K562 (cell line): ENCODE measurements at places on chromosomes 13 and 19.

- H3K27me3 ChIP-seq, result no peaks in the 10 kb centered on the region
- H3K27ac ChIP-seq, result no peak overlapping the region
- DNase-seq, result no peak
- no peaks in the 10 kb centered on the region for H3K36me3 ChIP-seq
- no peaks in the 10 kb centered on the region for H3K4me1 ChIP-seq
Observed at GRCh38 chr13:74017301-74018061, 116.7 kb downstream of the KLF12 start.

- H3K4me1 ChIP-seq, result no peaks in the 10 kb centered on the region
- H3K4me3 ChIP-seq, result no peak overlapping the region
- H3K36me3 ChIP-seq, result no peaks in the 10 kb centered on the region
Observed at GRCh38 chr19:28235606-28236125, 977.3 kb downstream of the UQCRFS1 start.

DNA sequence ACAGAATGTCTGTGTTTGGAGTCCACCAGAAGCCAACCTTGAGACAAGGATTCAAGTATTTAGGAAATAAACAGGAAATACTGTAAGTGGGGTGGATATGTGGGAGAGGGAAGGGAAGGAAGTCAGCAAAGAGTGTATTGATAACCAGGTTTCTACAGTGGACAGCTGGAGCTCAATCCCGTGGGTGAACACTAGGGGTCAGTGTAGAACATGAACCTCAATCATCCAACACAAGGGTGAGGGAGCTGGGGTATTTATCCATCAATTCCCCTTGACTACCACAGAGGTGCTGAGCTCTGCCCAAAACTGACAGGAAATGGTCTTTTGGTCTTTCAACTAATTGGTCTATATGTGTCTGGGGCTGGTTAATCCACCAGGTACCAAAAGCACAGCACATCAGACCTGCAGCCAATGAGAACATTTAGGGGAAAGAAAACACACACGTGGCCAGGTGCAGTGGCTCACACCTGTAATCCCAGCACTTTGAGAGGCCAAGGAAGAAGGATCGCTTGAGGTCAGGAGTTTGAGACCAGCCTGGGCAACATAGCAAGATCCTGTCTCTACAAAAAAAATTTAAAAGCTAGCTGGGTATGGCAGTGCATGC, 5.6 kb upstream of the SYDE1 start:
- H3K27ac ChIP-seq, result no peak overlapping the region
- H3K27me3 ChIP-seq, result no peaks in the 10 kb centered on the region; the same call in 2 of the 3 replicates
- DNase-seq, result peak; percentile 53

GRCh38 chr13:42707586-42707985, 73.8 kb upstream of the FAM216B start:
- no peak for DNase-seq
- H3K27ac ChIP-seq, result no peak overlapping the region
- H3K36me3 ChIP-seq, result no peaks in the 10 kb centered on the region
- H3K27me3 ChIP-seq, result no peaks in the 10 kb centered on the region

GRCh38 chr13:90201202-90201601, 1146.3 kb upstream of the MIR17HG start:
- H3K27ac ChIP-seq, result no peak overlapping the region
- no peaks in the 10 kb centered on the region for H3K27me3 ChIP-seq
- no peaks in the 10 kb centered on the region for H3K36me3 ChIP-seq
- H3K4me1 ChIP-seq, result no peaks in the 10 kb centered on the region
- H3K4me3 ChIP-seq, result no peak overlapping the region

GRCh38 chr13:112077729-112078128, 10.8 kb downstream of the SOX1 start:
- H3K4me1 ChIP-seq, result no peaks in the 10 kb centered on the region
- no peak overlapping the region for H3K4me3 ChIP-seq
- no peaks in the 10 kb centered on the region for H3K36me3 ChIP-seq
- no peak for DNase-seq

- no peaks in the 10 kb centered on the region; the same call in 1 of the 2 replicates for H3K4me1 ChIP-seq
- peaks cover 5% of the 10 kb centered on the region; the same call in 2 of the 3 replicates for H3K27me3 ChIP-seq
- no peak for DNase-seq
- no peaks in the 10 kb centered on the region for H3K36me3 ChIP-seq
Observed at GRCh38 chr13:112928972-112929782, 39.8 kb upstream of the MCF2L start.

GRCh38 chr19:13209484-13210338, 59.5 kb downstream of the IER2 start:
- H3K27ac ChIP-seq, result no peak overlapping the region
- no peaks in the 10 kb centered on the region for H3K27me3 ChIP-seq
- H3K36me3 ChIP-seq, result no peaks in the 10 kb centered on the region
- no peak overlapping the region for H3K4me3 ChIP-seq

DNA sequence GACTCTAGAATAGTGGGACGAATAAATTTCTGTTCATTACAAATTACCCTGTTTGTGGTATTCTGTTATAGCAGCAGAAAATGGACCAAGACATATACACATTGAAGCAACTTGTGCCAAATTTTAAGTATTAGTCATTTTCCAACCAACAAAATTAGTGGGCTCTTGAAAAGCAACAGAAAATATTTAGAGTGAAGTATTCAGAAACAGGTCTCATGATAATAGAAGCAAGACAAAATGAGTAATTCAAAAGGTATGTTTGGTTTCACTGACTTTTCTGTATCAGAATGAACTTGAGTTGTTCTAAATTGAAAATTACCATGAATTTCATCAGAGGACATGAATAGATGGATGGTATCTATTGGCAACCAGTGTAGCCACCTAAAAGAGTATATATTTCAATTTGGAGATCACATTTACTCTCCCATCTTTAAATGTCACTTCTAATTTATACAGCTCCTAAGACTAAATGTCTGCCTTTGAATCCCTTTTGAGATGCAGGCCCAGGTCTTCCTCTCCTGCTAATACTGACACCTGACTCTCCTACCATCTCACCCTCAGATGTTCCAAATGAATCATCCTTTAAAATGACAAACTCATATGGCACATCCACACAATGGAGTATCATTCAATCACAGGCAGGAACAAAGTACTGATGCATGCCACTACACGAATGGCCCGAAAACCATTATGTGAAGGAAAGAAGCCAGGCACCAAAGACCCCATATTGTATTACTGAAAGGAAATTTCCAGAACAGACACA, 40.7 kb upstream of the DOCK9 start:
- H3K4me1 ChIP-seq, result peaks cover 6% of the 10 kb centered on the region; the same call in 2 of the 3 replicates
- H3K27me3 ChIP-seq, result no peaks in the 10 kb centered on the region
- H3K27ac ChIP-seq, result no peak overlapping the region
- no peak for DNase-seq

DNA sequence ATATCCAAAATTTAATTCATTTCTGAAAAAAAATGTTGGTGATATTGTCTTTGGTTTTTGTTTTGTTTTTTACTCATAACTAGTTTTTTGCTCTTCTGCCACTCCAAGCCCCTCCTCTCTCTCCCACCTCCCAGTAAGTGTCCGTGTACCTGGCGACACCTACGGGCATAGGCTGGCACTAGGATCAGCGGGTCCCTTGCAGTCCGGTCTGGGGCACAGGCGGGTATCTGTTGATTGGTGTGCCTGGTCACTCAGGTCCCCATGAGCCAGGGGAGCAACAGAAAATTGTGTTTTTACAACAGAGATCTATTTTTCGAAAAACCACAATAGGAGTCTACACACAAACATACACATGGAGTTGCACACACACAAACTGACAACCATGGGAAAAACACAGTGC, 104.8 kb downstream of the ZIC5 start:
- H3K36me3 ChIP-seq, result no peaks in the 10 kb centered on the region
- peaks cover 13% of the 10 kb centered on the region; the same call in 2 of the 3 replicates for H3K27me3 ChIP-seq
- H3K4me3 ChIP-seq, result no peak overlapping the region
- no peaks in the 10 kb centered on the region for H3K4me1 ChIP-seq

GRCh38 chr19:33194532-33194885, 379 bp downstream of the LRP3 start:
- H3K36me3 ChIP-seq, result no peaks in the 10 kb centered on the region
- H3K27me3 ChIP-seq, result no peaks in the 10 kb centered on the region; the same call in 1 of the 3 replicates
- no peak overlapping the region for H3K27ac ChIP-seq
- no peak for DNase-seq
- no peak overlapping the region for H3K4me3 ChIP-seq

DNA sequence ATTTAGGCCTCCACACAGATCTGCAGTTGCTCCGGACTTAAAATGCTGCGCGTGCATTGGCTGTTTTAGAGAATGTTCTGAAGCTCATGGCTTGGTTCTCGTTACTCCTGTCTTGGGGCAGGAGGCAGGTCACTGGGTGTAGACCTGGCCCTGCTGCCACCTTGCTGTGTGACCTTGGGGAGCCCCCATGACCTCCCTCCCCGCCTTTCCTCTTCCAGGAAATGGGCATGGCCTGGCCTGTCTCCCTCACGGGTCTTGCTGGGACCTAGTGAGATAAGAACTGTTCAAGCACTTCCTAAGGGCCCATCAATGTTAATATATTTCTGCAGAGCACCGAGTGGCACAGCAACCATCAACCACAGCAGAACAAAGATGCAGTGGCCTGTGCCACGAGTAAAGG, 49.4 kb downstream of the KLF2 start:
- peaks cover 32% of the 10 kb centered on the region for H3K4me1 ChIP-seq
- H3K4me3 ChIP-seq, result no peak overlapping the region
- no peak overlapping the region for H3K27ac ChIP-seq
- DNase-seq, result no peak

GRCh38 chr13:98450539-98451111, 126.3 kb downstream of the STK24 start:
- no peaks in the 10 kb centered on the region for H3K27me3 ChIP-seq
- no peak for DNase-seq
- H3K4me3 ChIP-seq, result no peak overlapping the region
- H3K27ac ChIP-seq, result no peak overlapping the region
- H3K4me1 ChIP-seq, result no peaks in the 10 kb centered on the region

GRCh38 chr13:51148223-51148951, 37.3 kb upstream of the C13orf42 start:
- no peak overlapping the region for H3K27ac ChIP-seq
- H3K36me3 ChIP-seq, result no peaks in the 10 kb centered on the region
- peaks cover 18% of the 10 kb centered on the region for H3K27me3 ChIP-seq
- H3K4me3 ChIP-seq, result no peak overlapping the region

DNA sequence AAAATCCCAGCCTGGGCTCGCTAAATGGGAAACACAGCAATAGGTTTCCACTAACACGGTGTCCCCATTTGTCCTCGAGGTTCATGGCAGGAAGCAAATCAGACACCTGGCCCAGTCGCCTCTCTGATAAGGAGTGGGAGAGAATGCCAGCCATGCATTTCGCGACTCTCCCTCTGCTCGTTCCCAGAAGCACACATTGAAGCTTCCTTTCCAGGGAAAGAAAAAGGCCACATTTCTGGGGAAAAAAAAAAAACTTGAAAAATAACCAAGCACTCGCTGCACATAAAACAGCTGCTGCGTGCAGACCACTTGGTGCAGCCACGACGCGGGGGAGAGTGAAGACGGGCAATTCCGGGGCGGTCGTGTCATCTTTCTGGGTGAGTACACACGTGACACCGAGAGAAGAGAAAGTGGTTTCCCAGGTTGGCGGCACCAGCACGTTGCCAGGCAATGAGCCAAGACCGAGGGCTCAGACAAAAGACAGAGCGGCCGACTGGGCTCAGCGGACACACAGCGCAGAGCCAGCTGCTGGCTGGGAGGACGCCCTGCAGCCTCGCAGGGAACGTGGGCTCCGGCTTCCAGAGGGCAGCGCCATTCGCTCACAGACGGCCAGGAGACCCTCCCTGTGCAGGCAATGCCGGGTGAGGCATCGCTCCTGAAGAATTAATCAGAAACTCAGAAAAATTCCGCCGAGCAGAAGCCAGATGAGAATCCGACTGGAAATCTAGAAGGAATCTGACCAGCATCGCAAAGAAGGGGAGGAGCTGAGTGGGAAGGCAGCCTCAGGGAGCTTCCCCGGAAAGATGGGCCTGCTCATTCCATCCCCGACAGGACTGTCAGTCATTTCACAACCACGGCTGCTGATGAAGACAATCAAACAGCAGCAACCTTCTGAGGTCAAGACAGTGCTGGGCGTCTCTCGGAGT, 83.2 kb upstream of the IRS2 start:
- peak; percentile 10 for DNase-seq
- H3K4me3 ChIP-seq, result 0 out of 2 replicates have a peak overlapping the region, but pooled peaks have one; percentile 9
- H3K4me1 ChIP-seq, result peaks cover 7% of the 10 kb centered on the region
- no peak overlapping the region for H3K27ac ChIP-seq
- no peaks in the 10 kb centered on the region for H3K36me3 ChIP-seq

GRCh38 chr13:79128158-79128557, 277.9 kb downstream of the RBM26 start:
- H3K36me3 ChIP-seq, result no peaks in the 10 kb centered on the region
- no peaks in the 10 kb centered on the region for H3K27me3 ChIP-seq
- H3K4me3 ChIP-seq, result no peak overlapping the region
- no peaks in the 10 kb centered on the region for H3K4me1 ChIP-seq

DNA sequence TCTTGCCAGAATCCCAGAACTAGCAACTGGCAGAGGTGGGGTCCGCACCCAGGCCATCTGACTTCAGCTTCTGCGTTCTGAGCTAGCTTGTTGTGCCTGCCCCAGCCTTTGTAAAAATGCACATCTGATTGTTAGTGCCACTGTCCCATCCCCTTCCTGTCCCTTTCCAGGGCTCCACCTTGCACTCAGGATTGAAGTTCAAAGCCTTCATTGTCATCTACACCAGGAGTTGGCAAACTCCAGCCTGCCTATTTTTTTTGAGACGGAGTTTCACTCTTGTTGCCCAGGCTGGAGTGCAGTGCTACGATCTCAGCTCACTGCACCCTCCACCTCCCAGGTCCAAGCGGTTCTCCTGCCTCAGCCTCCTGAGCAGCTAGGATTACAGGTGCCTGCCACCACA, 2.9 kb downstream of the THOP1 start:
- no peak for DNase-seq
- no peak overlapping the region for H3K4me3 ChIP-seq
- peaks cover 8% of the 10 kb centered on the region; the same call in 2 of the 3 replicates for H3K4me1 ChIP-seq
- peaks cover 56% of the 10 kb centered on the region; the same call in 2 of the 3 replicates for H3K36me3 ChIP-seq
- H3K27me3 ChIP-seq, result no peaks in the 10 kb centered on the region

DNA sequence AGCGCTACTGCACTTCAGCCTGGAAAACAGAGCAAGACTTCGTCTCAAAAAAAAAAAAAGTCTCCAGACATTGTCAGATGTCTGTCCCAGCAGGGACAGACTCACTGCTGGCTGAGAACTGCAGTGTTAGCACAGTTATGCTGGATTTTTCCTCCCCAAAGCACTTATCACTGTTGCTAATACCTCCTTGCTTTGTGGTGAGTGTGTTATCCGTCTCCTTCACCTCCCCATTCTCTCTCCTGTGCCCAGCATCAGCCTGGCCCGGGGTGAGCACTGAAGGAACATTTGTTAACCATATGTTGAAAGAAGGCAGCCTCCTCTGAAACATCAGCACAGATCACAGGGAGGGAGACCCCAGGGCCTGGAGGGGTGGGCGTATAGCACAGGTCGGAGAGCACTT, 11.3 kb downstream of the MYO9B start:
- peaks cover 22% of the 10 kb centered on the region for H3K4me1 ChIP-seq
- peaks cover 30% of the 10 kb centered on the region; the same call in 1 of the 3 replicates for H3K36me3 ChIP-seq
- no peaks in the 10 kb centered on the region for H3K27me3 ChIP-seq
- H3K27ac ChIP-seq, result no peak overlapping the region
- no peak for DNase-seq
- no peak overlapping the region for H3K4me3 ChIP-seq

- no peaks in the 10 kb centered on the region for H3K36me3 ChIP-seq
- DNase-seq, result no peak
- H3K4me3 ChIP-seq, result no peak overlapping the region
- H3K27me3 ChIP-seq, result no peaks in the 10 kb centered on the region
- no peak overlapping the region for H3K27ac ChIP-seq
Observed at GRCh38 chr13:110499621-110500281, 61.8 kb downstream of the RAB20 start.
